Stimulated activated CD4-positive, alpha-beta T cell treated with anti-CD3 and anti-CD28 coated beads, TNF-alpha, amount 100 ng/mL, for 1 hour (primary cell): ENCODE measurements at places on chromosomes 4 and X.

DNA sequence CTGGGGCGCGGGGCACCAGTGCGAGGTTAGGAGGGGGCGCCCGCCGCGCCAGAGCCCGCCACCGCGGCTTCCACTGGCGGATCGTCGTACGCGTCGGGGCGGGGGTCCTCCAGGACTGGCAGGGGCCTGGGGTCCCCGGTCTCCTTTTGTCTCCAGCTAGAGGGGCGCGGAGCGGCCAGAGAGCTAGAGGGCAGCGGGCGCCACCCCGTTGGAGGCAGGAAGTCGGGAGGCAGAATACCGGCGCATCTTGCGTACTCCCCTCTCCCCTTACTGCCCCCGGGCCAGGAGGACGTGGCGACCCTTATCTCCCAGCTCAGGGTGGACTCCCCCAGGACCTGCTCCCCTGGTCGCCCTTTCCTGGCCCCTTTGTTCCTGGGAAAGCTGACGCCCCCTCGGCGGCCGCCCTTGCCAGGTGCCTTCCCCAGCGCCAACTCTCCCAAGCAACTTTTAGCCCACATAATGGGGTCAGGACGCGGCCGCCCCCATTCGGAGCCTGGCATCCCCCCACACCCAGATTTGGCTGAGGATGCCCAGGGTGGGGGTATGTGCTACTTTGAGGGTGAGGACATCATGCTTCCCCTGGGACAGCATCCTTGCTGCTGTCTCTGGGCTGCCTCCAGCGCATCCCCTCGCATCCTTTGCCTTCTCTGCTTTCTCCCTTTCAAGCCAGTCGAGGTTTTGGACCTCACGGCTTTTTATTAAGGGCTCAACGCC is 933 bp downstream of the CNKSR2 start:
- DNase-seq = no peak

DNA sequence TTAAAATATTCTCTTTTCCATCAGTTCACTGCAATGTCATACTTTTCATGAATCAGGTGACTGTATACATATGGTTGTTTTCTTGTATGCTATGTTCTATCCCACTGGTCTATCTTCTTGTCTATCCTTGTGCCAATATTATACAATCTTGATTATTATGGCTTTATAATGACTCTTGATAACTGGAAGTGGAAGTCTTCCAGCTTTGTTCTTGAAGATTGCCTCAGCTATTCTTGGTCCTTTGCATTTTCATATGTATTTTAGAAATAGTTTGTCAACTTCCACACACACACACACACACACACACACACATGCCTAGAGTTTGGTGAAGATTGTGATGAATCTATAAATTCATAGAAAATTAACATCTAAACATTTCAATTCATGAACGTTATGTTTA is 67.9 kb downstream of the SHROOM3 start:
- no peak for DNase-seq

DNA sequence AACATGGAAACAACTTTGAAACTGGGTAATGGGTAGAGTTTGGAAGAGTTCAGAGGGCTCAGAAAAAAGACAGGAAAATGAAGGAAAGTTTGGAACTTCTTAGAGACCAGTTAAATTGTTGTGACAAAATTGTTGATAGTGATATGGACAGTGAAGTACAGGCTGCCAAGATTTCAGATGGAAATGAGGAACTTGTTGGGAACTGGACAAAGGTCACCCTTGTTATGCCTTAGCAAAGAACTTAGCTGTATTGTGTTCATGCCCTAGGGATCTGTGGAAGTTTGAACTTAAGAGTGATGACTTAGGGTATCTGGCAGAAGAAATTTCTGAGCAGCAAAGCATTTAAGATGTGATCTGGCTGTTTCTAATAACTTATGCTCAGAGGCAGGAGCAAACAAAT is 5.1 kb upstream of the ARL13A start:
- no peak for DNase-seq

DNA sequence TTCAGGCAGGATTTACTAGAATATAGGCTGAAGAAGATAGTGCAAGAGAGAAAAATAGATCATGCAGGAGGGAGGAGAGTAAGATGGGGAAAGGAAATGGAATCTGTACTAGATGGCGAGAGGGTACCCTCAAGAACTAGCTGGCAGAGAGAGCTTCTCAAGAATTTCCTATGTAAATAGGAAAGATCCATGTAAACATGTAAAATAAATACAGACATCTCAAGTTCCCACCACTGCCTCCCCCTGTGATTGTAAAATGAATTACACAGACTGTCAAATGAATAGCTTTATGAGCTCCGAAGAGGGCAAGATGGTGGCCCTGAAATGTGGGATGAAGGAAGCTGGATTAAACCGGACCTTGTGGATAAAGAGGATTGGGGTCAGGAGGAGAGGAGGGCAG is 178.0 kb downstream of the PALLD start:
- DNase-seq = no peak

- no peak for DNase-seq
Observed at GRCh38 chrX:38935561-38935960, 134.3 kb downstream of the MID1IP1 start.

- DNase-seq = no peak
Observed at GRCh38 chr4:15007201-15007600, 4.9 kb downstream of the CPEB2 start.

- no peak for DNase-seq
Observed at GRCh38 chr4:132646186-132646585, 502.9 kb upstream of the PCDH10 start.

GRCh38 chr4:1760521-1761071 is 32.5 kb upstream of the FGFR3 start:
- no peak for DNase-seq
